NCI-H524 treated with DMSO at 0.1 percent for 48 hours (cell line): ENCODE measurements at places on chromosomes 7 and 10.
A peak's percentile ranks its signal among the peaks of the same experiment; 100 is the strongest.

- DNase-seq, result no peak
These were observed at the start of gene ZNF853 for GRCh38 chr7:6614953-6615722. ZNF853 (plus strand) TSS chr7:6615610; CDS start chr7:6616175, 565 bp downstream.

DNA sequence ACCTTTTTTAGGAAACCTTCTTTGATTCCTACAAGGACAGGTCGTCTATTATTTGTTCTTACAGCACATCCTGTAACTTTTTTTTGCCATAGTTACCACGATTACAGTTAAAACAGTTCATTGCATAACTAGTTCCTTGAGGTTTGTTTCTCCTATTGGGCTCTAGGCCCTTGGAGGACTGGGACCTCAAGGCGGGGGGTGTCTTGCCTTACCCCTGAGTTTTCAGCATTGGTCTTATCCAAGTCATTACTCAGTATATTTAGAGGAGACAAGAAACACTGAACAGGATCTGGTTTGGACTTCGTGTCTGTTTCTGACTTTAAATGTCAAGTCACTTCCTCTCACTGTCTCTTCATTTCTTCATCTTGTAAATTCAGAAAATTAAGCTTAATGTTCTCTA, 369.8 kb downstream of the SDK1 start:
- DNase-seq, result no peak

DNA sequence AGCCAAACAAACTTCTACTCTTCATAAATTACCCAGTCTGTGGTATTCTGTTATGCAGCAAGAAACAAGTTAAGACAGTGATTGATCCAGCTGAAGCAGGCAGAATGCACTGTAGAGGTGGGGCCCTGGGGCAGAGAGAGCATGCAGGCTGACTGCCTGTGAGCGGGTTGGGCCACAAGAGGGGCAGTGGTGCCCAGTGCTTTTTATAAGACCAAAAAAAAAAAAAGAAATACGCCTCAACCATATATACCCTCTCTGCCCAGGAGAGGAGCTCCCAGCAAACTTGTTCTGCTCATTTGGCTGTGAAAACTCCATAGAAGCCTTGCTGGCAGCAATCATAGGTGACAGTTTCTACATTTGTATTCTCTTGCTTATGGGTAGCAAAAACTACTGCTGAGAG, 104.7 kb downstream of the SORBS1 start:
- DNase-seq, result no peak

GRCh38 chr7:26853788-26854393, 10.5 kb downstream of the SKAP2 start:
- no peak for DNase-seq

GRCh38 chr7:154853063-154853726, 149.7 kb downstream of the PAXIP1 start:
- DNase-seq, result no peak

- DNase-seq, result no peak
These were observed 16.7 kb downstream of the P4HA1 start for GRCh38 chr10:73079779-73080541.

GRCh38 chr7:17448479-17449423, 150.3 kb downstream of the AHR start:
- no peak for DNase-seq

GRCh38 chr7:154592388-154592787, 410.5 kb downstream of the PAXIP1 start:
- no peak for DNase-seq

DNA sequence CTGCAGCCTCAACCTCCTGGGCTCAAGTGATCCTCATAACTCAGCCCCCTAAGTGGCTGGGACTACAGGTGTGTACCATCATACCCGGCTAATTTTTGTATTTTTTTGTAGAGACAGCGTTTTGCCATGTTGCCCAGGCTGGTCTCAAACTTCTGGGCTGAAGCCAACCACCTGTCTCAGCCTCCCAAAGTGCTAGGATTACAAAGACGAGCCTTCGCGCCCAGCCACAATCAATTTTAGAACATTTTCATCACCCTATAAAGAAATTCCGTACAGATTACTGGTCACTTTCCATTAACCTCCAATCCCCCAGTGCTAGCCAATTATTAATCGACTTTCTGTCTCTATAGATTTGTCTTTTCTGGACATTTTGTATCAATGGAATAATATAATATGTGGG, 32.3 kb upstream of the PALS2 start:
- DNase-seq, result no peak

- no peak for DNase-seq
These were observed 144.3 kb upstream of the INHBA start for GRCh38 chr7:41847151-41847550.

DNA sequence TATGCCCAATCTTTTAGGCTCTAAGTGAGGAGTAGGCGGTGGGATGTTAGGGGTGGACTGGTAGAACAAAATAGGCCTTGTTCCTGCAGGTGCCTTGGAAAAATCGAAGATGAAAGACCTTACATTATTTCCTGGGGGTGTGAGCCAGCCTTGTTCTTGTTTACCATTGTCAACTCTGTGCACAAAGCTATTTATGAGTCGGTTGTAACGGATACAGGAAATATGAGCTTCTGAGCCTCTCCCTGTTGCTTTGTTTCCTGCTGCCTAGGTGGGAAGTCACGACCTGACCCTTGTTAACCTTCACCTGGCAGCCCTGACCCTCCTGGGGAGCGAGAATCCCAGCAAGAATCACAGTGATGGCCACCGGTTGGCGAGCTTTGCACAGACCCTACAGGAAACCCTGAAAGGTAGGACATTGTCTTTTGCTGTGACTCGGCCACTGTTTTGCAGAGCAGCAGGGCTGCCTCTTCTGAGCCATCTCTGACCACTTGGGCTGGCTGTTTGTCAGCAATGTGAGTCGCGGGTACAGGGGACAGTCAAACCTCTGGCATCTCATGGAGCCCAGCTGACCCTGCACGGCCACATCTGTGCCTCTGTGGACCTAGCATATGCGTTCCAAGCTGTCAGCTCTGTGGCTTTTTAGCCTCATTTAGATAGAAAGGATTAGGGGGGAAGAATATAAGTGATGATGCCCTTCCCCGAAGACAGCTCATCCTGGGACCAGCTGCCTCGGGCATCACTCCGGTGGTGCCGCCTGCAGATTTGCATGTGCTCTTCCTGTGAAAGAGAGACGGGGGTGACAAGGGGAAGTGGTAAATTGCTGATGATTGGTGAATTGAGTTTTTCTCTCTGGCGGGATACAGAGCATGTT, 102.1 kb upstream of the ANLN start:
- peak; percentile 64 for DNase-seq
